ENCODE measurements at places on chromosomes 1 and 21.

DNA sequence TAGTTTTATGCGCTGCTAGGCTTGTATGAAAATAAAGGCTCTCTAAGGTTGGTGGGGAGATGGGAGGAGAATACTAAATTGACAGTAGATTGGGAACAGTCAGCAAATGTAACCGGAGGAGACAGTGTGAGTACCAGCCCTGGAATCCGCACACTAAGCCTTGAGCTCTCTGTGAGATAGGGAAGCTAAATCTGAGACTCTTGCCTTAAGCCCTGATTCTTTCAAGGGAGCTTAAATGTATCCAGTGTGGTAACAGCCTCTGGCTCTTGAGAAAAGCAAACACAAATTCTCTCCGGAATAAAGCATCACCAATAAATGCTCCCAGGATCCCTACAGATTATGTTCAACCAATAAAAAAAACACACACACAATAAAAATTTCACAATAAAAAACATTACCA is 33.0 kb upstream of the PDPN start:
- DNase-seq, result no peak

- no peak for DNase-seq
These were observed 26.3 kb upstream of the DISP1 start for GRCh38 chr1:222788402-222789156.

- no peak for DNase-seq
These were observed 450.8 kb downstream of the KIF26B start for GRCh38 chr1:245605480-245606156.

- DNase-seq, result no peak
These were observed 84.7 kb downstream of the PDE9A start for GRCh38 chr21:42737951-42738590.

DNA sequence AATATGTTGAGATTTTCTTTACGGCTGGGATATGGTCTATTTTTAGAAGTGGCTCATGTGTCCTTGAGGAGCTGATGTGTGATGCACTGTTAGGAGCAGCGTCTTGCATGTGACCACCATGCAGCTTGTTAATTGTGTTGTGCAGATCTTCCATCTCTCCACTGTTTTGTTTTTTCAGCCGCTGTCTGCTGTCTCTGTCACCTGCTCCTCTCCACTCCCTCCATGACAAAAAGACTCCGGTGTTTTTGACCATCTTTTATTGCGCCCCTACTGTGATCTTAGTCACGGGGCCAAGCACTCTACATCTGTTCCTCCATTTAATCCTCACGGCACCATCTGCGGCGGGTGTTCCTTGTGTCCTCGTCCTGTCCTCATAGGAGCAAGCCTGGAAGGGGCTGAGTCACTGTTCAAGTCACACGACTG is 51.8 kb downstream of the ADARB1 start:
- no peak for DNase-seq

- DNase-seq, result no peak
These were observed 131.5 kb upstream of the ZNF644 start for GRCh38 chr1:91153341-91153740.

DNA sequence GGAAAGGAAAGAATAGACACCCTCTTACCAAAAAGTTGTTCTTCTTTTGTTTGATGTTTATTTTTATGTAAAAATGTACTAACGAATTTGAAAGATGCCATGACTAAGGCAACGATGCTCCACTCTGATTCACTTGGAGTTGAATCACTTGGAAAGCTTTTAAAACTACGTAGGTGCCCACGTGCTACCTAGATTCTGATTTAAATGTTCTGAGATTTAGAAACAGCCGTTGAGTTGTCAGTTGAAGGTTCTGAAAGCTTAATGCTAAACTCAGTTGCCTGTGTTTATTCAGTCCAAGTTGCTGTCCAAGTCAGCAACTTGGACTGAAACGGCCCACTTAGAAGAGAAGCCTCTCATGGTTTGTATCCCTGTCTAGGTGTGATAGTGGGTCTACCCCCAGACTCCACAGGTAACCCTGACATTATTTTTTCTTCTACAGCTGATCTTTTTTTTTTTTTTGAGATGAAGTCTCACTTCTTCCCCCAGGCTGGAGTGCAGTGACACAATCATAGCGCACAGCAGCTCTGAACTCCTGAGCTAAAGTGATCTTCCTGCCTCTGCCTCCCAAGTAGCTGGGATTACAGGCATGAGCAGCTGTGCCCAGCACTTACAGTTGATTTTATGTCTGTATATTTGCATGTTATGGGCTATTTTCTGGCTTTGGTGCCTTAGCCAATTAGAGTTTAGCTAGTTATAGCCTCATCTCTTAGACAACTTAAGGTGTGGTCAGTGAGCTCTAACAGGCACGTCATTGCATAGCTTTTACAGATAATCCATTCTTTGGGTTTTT is 1.4 kb upstream of the VAMP4 start:
- no peak for DNase-seq

GRCh38 chr1:155179112-155180031 is 5.7 kb downstream of the TRIM46 start:
- no peak for DNase-seq

DNA sequence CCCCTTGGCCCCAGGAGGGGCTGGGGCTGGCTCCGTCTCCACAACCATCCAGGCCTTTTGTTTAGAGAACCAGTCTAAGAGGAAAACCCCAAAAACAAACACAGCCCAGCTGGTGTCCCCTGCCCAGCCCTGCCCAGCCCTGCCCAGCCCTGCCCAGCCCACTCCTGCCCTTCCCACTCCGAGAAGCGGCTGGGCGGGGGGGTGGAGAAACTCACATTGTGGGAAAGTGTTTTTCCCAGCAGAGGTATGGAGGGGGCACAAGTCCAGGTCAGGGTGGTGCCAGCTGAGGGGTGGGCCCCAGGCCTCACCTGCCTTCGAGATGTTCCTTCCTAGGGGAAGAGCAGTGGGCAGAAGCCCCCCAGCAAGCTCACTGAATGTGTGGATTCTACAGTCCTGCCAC is 10.0 kb upstream of the FAM131C start:
- no peak for DNase-seq

DNA sequence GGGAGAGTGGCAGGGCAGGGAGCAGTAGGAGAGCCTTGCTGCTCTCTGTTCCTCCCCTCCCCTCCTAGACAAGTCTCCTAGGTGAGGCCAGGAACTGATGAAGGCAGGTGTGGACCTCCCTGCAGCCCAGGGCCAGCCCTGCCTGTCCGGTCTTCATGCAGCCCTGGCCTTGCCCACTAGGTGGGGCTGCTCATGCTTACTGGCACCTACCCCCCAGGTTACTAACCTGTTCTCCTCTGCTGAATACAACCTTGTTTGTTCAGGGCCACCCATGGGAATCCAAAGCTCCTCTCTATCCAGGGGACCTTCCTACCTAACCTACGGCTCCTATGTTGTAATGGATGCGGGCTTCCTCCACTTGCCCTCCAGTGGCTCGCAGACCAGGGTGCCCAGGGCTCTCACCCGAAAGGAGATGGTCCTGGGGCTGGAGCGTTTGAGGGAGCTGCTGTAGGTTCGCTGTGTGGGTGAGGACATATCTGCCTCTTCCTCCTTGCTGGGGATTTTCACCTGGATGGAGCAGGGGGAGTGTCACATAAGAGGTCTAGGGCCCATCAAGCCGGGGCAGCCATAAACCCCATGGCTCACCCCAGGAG is 7.9 kb upstream of the TNNT2 start:
- DNase-seq, result peak; percentile 34

GRCh38 chr1:32372149-32372756 is 9.9 kb downstream of the TSSK3 start:
- peak; percentile 38 for DNase-seq

GRCh38 chr1:229075716-229076115 is 195.2 kb upstream of the RAB4A start:
- no peak for DNase-seq

DNA sequence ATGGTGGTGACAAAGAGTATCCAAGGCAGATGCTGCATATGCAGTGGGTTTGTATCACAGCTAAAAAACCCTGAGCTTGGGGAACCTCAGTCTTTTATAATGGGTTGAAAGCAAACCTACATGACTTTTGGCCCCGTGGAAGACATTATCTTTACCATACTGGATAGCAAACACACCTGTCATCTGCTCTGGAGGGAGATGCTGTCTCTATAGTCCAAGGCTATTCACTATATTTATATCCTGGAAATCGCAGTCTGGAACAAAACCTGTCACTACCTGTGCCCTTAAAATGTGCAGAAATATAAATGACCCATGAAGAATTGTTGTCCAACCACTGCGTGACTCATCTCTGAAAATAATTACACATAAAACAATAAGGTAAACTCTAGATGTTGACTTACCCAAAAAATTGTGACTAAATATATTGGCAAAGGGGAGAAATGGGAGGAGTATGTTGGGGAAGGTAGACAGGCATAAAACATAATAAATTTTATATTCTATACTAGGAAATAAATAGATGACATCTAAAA is 121.0 kb upstream of the CXADR start:
- DNase-seq, result no peak

DNA sequence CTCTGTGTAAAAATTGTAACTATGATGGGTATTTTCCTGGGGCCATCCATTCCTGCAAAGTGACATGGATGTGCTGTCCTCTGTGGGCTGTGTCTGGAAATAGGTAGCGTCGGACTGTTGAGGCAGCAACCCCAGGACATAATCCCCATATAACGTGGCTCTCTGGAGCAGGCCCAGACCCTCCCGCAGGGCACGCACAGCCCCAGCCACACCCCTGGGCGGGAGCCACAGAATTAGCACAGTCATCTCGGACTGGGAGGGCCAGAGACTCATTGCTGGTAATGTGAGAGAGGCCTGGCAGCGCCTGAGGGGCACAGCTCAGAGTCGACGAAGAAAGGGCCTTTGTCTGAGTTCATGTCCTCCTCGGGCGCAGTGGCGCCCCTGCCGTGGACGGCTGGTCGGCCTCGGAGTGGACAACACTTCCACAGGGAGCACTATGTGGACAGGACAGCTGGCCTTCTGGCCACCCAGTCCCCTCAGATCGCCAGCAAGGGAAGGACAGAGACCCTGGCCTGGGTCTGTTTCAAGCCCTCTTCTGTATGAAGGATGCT is 20.1 kb downstream of the SIM2 start:
- no peak for DNase-seq

GRCh38 chr1:62784509-62785365 is 805 bp downstream of the ATG4C start:
- no peak for DNase-seq

- no peak for DNase-seq
These were observed 132.0 kb downstream of the MAP3K21 start for GRCh38 chr1:233459470-233459945.

DNA sequence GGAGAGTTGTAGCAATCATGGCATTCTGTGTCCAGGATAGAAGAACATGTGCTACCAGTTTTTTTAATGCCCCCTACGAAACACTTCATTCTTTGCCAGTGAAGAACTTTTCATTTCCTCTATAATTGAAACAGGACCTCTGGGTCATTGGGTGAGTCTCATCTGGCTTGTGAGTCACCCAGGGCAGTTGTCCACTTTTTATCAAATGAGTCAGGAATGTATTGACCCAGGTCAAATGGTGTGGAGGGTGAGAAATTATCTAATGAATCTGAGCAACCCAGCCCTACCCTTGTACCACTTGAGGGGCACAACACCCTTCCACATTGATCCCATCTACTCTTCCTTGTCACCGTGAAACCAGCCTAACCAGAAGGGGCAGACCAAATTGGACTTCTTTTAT is 417.3 kb upstream of the PROX1 start:
- DNase-seq, result no peak

DNA sequence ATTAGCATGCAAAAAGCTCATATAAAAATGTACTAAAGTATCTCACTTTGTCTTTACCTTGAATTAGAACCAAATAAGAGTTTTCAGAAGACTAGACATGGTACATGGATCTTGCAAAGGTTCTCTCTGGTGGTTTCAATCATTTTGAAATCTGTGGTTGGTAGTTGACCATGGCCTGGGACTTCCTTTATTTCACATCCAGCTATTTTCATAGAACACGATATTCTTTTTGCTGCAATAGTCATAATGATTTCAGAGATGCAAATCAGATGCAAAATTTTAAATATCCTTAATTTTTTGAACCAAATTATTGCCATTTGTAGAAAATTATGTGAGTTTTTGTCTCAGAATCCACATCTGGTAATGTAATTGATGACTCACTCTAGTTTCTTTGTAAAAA is 375.1 kb upstream of the ZP4 start:
- DNase-seq, result no peak

DNA sequence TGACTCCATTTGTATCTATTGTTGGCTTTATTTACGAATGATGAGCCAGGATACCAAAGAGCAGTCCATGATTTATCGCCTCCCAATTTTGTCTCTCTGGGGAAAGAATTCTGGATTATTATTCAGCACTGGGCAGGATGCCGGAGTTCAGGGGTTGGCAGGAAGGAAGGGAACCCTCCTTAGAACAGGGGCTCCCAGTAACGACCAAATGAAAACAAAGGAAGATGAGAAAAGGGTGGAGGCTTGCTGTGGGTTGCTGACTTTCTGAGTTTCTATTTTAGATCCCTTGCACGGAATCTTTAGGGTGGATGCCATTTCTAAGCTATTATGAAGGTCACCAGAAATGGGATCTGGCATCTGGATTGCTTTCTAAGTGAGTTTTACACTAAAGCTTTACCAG is 231.2 kb upstream of the LYPLAL1 start:
- DNase-seq, result no peak

- DNase-seq, result no peak
These were observed 75.1 kb downstream of the PGM1 start for GRCh38 chr1:63668298-63668697.

DNA sequence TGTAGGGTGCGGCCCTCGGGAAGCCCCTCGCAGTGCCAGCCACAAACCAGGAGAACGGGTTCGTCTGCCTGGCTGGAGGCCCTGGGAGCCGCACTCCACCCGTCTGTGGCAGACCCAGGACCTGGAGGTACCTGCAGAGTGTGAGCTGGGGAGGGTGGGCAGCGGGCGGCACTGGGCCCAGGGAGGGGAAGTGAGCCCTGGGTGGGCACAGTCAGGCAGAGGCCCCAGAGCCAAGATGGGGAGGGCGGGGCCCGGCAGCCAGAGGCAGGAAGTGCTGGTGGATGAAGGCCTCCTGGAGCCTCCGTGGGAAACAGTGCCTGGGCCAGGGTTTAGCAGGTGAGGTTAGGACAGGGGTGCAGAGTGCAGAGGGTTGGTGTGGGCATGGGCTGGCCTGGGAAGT is 4.0 kb upstream of the PEX10 start:
- no peak for DNase-seq

GRCh38 chr1:150836129-150836773 is 28.2 kb upstream of the CTSK start:
- DNase-seq, result no peak

- DNase-seq, result no peak
These were observed 8.3 kb upstream of the GPR89B start for GRCh38 chr1:147919896-147920295.

- no peak for DNase-seq
These were observed 19.9 kb downstream of the WNT4 start for GRCh38 chr1:22123071-22123390.

All from activated CD8-positive, alpha-beta memory T cell treated with anti-CD3 and anti-CD28 coated beads, Interleukin-2, amount 50 U/mL, for 4 hours (primary cell).